Iris pigment epithelial cell (primary cell): ENCODE measurements at places on chromosomes 7 and 10.

- no peak for DNase-seq
Measured at GRCh38 chr10:62934258-62934657, 118.1 kb upstream of the EGR2 start.

DNA sequence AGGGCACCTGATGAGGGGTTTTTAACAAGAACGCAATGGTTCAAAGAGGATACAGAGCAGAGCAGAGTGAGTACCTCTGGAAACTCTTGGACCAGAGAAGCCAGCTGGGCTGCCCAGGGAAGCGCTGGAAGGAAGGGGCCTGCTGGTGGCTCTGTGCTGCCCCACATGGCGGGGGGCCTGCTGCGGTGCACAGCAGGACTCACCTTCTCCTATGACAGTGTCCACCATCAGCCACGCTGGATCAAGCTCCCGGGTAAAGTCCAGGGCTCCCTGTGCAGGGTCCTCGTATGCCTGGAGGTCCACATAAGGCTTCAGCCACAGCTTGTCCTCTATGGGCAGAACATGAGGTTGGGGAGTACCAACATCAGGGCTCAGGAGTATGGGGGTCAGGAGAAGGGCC is 12.5 kb downstream of the EPHA1 start:
- DNase-seq = no peak

DNA sequence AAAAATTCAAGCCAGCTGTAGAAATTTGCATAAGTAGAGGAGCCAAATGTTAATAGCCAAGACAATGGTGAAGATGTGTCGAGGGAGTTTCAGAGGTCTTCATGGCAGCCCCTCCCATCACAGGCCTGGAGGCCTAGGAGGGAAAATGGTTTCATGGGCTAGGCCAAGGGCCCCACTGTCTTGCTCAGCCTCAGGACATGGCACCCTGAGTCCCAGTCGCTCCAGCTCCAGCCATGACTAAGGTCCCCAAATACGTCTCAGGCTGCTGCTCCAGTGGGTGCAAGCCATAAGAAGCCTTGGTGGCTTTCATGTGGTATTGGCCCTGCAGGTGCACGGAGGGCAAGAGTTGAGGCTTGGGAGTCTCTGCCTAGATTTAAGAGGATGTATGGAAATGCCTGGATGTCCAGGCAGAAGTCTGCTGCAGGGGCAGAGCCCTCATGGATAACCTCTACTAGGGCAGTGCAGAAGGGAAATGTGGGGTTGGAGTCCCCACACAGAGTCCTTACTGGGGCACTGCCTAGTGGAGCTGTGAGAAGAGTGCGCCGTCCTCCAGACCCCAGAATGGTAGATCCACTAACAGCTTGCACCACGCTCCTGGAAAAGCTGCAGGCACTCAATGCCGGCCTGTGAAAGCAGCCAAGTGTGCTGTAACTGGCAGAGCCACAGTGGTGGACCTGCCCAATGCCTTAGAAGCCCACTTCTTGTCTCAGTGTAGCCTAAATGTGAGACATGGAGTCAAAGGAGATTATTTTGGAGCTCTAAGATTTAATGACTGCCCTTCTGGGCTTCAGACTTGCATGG is 19.2 kb downstream of the TBATA start:
- DNase-seq = no peak

DNA sequence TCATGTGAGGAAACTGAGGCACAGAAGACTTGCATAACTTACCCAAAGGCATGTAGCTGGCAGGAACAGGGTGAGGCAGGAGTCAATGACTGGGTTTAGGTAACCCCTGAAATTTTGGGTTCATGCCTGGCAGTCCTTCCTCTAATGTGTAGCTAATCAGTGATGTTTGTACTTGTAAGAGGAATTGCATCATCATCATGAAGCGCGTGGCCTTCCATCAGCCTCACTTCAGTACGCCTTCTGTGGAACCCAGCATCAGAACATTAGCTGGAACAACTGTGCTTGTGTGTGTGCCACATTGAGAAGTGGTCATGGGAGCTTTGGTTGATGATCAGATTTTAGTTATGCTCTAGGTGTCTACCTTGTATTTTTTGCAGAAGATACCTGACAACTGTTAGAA is 18.2 kb upstream of the STMP1 start:
- peak; percentile 38 for DNase-seq

- peak; percentile 89 for DNase-seq
Measured at GRCh38 chr7:112930787-112931186, 140.6 kb upstream of the TMEM168 start.

- no peak for DNase-seq
Measured at GRCh38 chr10:61958805-61959204, 57.3 kb downstream of the ARID5B start.

DNA sequence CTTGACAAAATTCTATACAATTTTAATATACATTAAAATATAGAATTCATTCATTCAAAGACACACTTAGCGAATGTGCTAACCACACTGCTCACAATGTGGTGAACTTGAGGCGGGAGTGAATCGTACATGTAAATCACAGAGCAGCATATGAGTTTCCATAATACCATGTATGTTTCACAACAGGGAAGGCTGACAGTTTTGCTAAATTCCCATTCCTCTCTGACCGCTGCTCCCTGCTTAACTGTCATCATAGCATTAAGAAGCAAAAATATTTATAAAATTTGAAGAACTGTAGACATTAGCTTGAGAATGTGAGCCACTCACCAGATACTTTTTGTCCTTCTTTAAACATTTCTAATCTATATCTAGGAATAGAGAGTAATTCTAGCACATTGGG is 763.3 kb downstream of the MAGI2 start:
- DNase-seq = peak; percentile 42

DNA sequence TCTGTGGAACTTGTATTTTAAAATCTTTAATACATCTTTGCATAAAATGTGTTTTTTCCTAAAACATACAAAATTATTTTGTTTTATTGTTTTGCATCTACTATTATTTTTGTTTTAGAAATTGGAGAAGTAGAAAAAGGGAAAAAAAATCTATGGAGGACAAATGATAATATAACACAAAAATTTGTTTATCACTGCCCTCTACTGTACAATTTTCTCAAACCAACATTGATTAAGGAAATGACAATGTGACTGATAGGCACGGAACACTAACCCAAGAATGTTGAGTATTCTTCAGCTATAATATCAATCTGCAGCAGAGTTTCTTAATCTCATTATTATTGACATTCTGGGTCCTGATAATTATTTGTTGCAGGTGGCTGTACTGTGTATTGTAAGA is 9.5 kb upstream of the ING3 start:
- DNase-seq = no peak

- DNase-seq = no peak
Measured at GRCh38 chr10:111560027-111560426, 483.2 kb downstream of the ADRA2A start.
